OCI-LY7 (cell line): ENCODE measurements at places on chromosomes 16 and 17. TPM values are rescaled to one million over a fixed set of nuclear protein-coding genes. Genes with fewer than 3 reads are reported as not detected.

The OR3A3 gene
- total RNA-seq = not detected in 2 replicates

GRCh38 chr16:78504401-78504851, 405.0 kb downstream of the WWOX start:
- DNase-seq = no peak

DNA sequence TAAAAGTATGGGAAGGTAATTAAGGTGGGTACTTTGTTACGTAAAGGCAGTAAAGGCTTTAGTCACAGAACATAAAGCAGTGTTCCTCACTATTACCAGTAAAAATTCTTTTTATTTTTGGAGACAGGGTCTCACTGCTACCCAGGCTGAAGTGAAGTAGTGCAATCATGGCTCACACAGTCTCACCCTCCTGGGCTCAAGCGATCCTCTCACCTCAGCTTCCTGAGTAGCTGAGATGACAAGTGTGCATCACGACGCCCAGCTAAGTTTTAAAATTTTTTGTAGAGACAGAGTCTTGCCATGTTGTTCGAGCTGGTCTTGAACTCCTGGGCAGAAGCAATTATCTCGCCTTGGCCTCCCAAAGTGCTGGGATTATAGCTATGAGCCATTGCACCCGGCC, 80.5 kb downstream of the CREBBP start:
- DNase-seq = no peak

DNA sequence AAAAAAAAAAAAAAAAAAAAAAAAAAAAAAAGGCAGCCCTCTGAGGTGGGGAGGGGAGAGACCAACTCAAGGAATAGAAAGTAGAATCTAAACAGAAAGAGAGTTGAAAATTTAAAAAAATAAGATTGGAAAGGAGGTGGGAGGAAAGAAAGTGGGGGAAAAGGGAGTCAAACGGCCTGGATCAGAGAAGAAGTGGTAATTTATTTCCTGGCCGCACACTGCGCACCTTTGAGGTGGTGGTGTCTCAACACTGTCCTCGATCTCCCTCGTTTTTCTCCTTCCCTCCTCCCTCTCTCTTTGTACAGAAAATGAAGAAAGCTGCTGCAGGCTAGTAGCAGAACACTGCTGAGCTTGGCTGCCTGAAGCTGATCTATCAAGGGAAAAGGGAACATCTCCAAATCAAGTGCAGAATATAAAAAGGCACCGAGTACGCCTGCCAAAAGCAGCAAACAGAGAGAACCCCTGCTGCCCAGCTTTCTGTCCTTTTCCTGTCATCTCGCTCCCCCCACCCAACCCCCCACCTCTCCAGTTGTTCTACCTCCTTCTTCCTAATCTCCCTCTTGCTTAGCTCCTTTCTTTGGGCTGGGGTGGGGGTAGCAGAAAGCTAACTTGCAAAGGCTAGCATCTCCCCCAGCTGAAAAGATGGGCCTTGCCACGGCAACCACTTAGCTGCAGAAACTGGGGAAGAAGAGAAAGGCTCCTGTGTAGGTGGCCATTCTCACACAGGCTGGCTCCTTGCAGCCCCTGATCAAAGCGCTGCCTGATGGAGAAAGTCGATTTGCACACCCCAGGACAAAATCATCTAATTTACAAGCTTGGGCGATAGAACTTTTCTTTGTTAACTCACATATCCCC, 22.5 kb downstream of the AXIN2 start:
- DNase-seq = no peak

- no peak for DNase-seq
These were observed 114.7 kb downstream of the HAPSTR1 start for GRCh38 chr16:9206156-9206555.

DNA sequence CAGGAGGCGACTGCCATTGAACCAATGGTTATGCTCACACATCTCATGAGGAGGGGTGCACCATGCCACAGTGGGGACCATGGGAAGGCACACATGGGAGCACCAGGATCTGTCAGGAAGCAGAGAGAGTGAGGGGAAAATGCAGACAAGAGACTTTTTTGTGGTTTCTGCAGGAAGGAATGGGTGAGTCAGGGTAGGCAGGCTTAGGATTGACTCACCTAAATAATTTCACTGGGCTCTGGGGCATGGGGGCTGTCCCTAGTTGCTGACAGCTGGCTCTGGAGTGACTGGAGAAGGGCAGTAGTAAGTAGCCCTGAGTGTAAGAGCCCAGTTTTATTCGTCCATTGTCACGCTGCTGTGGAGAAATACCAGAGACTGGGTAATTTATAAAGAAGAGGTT, 202.4 kb downstream of the AXIN2 start:
- DNase-seq = no peak

The TPSB2 gene
- not detected in 2 replicates for total RNA-seq

The TBC1D3E gene
- total RNA-seq = not detected in 2 replicates
